Midbrain (tissue), 1 donor: ENCODE measurements at places on chromosomes 5 and 9.

GRCh38 chr9:120928483-120929228, 2.1 kb upstream of the TRAF1 start:
- DNase-seq: peak; percentile 58

DNA sequence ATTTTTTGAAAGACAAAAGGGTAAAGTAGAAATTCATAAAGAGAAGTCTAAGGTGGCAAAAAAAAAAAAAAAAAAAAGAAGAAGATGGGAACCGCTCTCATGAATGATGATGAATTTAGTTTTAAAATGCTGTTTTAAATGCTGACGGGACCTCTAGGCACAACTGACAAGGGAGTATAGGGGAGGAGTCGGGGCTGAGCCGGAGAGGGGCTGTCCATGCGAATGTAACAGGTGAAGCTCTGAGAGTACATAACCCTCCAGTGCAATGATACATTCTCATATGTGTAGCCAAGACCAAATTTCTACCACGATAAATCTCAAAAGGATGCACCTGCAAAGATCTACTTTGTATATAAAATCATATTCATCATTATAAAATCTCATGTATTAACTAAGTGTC, 71.7 kb downstream of the GLIS3 start:
- DNase-seq: no peak

GRCh38 chr5:68740226-68740910, 353.4 kb upstream of the SLC30A5 start:
- no peak for DNase-seq

- no peak for DNase-seq
Observed at GRCh38 chr5:52864884-52865283, 77.2 kb downstream of the ITGA1 start.

DNA sequence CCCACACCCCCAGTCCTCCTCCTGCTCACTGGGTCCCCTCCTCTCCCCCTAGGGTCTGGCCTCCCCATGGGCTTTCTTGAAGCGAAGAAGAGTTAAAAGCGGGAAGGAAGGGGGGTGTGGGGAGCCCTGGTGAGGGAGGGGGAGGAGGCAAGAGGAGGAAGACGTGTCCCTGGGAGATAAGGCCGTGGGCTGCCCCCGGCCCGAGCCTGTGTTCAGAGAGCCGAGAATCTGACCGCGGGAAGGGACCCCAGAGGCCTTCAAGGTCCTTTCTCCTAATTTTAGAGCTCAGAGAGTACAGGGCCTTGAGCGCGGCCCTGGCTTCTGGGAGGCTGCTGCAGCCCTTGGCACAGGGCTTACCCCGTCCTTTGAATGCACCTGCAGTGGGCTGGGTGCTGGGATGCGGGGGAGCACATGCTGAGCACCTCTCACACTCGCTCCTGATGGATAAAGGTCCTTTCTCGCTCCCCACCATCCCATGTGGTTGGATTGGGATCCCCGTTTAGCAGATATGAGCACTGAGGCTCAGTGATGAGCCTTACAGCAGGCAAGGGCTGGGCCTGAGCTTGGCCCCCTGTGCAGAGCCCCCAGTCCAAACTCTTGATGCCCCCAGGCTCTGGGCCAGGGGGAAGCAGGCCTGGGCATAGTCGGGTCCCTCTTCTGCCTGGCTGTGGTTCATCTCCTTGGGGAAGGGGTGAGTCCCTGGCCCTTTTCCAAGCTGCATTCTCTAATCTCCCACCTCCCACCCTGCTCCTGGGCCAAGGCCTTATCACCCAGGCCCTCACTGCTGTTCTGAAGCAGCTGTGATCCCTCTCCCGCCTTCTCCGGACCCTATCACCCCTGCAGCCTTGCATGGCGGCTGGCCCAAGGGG, 5.9 kb downstream of the GFI1B start:
- DNase-seq: no peak

DNA sequence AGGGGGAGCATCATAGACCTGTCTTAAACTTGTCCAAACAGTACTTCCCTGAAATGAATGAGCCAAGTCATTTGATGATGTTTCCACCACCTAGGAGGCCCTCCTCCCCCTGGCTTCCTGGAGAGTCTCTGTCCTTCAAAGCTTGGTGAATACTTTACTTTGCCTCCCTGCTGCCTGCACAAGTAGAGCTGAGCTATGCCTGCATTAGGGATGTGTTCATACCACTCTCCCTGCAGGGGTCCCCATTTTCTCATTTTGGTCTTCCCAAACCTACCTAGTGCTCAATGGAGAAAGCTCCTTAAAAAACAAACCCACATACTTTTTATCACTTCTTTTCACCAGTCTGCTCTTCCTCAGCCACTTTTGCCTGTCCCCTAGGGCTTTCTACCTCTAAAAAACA, 7.7 kb downstream of the CCNI2 start:
- DNase-seq: peak; percentile 58

GRCh38 chr5:145920542-145921210, 15.7 kb upstream of the SH3RF2 start:
- no peak for DNase-seq

DNA sequence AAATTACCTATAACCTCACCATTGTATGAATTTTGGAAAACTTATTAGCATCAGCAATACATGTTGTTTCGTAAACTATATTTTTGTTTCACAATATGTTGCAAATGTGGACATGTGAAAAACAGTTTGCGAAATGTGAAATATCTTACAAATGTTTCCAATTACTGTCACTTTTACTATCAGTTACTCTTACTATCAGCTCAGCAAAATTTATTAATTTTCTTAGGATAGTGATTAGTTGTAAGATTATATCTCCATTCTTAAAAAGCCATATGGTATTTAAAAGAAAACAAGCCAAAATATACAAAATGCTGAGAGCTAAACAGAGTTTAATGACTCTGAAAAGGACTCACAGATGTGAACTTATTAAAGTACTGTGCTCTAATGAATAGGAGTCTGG, 111.9 kb upstream of the LPAR1 start:
- DNase-seq: no peak

DNA sequence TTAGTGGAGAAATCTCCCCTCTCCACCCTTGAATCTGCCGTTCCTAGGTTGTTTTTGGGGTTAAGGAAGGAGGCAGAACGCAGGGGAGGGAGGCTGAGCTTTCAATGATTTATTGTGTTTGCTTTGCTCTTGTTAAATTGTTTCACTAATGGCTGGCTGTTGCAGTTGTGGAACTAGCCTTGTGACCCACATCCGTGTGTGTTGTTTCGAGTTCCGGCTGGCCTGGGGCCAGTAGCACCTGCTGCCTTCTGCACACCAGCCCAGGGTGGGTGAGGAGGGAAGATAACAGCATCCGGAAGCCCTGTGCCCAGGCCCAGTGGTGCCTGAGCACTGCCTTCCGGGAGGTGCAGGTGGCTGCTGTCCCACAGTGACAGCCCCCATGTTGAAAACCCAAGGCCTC, 3.6 kb downstream of the ERGIC1 start:
- DNase-seq: no peak
